Skeletal muscle cell (primary cell): ENCODE measurements at places on chromosomes 5 and 9.

DNA sequence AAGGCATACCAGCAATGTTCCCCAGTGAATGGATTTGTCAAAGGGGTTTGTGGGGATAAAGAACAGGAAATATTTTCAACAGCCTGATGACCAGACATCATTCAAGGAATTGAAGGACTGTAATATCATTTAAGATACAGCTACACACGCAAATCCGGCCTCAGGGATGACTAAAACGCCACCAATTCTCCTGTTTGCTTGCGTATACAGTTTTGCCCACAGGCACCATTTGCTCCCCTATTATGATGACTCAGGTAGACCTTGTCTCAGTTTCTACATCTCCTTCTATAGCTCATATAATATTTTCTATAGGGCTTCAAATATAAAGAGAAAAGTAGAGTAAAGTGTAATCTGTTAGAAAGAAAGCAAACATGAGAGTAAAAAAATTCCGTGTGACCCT is 29.7 kb upstream of the ITGA1 start:
- no peak for DNase-seq

DNA sequence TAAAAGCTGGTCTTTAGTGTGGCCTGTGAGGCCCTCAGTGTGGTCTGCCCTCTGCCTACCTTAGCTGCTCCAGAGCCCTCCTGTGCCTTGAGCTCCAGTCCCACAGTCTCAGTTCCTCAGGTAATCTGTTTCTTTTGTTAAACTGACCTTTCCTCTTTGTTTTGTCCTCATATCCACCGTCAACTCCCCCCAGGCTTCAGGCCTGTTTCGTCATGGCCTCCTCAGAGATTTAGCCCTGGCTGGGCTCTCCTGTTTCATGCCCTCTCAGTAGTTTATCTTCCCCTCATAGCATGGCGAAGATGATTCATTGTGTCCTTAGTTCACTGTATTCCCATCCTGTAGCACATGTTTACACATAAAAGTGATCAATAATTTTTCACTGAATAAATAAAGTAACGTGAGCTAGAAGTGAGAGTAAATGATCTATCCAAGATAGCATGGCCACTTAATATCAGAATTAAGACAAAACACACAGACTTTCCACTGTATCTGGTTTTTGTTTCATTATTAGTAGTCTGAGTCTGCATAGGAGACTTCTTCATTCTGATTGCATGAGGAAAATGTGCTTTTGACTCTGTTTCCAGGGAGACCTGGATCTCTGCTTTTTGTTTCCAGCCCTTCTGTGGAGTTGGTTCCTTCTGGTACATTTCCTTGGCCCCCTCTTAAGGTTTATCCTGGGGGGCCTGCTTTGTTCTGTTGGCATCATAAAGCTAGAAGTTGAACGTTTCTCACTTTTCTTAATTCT is 70.5 kb downstream of the SNX24 start:
- DNase-seq, result no peak

GRCh38 chr5:43573058-43573457 is 16.2 kb upstream of the PAIP1 start:
- DNase-seq, result peak; percentile 35

- DNase-seq, result no peak
These were observed 380.4 kb downstream of the PSAT1 start for GRCh38 chr9:78677326-78677725.

DNA sequence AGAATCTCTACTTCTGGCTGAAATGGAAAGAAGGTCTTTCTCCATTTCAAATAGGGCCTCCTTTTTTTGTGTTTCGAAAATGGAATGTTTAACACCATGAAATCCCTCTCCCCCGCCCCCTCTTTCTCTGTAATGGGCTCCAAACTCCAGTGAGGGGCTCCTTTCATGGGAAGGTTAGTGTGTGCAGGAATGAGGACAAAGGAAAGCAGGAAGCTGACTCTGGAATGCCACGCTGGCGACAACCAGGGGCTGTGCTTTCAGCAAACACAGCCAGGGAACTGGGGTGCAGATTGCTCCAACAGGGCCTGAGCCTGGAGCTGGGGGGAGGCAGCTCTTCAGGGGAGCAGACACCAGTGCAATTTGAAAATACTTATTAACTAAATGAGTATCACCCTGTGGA is 82.8 kb downstream of the CRB2 start:
- DNase-seq, result no peak

DNA sequence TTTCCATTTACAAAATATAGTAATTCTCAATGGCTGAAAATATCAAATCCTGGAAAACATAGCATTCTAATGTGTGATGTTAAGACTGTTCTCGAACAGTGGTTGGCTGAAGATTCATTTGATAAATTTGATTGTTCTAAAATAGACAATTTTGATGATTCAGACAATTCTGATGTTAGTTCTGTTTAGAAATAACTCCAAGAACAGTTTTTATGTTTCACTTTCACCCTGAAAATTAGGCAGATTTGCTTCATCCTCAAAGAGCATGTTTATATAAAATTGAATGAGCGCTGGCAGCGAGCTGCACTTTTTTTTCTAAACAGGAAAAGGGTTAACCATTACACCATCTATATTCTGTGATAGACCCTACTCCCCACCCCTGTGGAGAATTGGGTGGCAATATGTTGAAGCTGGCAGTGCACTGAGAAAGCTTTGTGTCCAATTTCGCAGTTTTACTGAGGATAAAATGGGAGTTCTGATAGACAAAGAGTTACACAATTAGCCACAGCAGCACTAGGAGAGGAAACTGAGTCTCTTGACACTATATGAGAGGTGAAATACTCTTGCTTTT is 69.6 kb upstream of the TMED7 start:
- DNase-seq, result no peak

GRCh38 chr9:133141833-133142595 is 21.0 kb upstream of the RALGDS start:
- DNase-seq, result no peak

DNA sequence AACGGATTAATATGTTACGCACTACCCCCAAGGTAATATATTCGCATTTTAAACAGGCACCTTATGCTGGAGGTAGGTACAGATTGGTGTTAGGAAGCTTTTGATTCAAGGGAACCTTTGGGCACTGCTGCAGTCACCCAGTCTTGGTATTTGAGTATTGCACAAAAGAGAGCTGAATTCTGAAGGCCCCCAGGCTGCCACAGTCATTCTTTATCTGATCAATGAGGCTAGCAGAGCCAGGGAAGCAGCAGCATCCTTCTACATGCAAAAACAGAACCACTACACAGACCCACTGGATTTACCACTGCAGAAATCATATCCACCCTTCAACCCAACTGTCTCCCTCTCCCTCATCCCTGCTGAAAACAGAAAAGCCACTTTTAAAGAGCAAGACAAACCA is 121.2 kb upstream of the GRIN3A start:
- no peak for DNase-seq

GRCh38 chr9:114947058-114947457 is 16.7 kb upstream of the TNFSF8 start:
- no peak for DNase-seq

- no peak for DNase-seq
These were observed 33.9 kb upstream of the OTULINL start for GRCh38 chr5:14547666-14548065.

DNA sequence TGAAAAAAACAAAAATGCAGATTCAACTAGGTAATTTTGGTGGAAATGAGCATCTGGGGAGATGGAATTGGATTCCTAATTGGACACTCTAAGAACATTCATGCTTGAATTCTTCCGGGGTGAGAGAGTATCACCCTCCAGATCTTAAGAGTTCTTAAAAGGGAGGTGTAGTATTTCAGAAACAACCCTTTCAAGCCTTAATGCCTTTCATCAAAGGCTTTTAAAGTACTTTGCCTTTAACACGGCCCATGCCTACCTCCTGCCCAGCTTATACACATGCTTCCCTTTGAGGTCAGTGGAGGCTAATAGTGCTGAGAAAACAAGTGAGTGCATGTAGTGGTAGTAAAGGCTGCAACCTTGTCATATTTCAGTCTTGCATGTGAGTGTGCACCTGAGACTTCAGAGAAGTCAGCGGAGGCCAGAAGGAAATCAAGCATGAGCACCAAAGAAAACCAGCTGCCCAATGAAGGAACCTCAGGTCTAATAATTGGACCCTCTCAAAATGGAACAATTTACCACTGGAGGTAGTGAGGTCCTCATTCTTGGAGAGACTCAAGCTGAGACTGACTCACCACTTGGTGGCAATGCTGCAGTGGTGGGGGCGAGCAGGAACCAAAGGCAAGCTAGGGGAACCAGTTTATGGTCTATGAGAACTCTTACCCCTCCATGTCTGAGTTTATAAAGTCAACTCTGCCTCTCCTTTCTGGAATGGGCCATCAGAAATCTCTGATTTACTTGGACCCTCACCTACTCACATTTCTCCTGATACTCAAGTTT is 98.4 kb upstream of the GDNF start:
- DNase-seq, result no peak

DNA sequence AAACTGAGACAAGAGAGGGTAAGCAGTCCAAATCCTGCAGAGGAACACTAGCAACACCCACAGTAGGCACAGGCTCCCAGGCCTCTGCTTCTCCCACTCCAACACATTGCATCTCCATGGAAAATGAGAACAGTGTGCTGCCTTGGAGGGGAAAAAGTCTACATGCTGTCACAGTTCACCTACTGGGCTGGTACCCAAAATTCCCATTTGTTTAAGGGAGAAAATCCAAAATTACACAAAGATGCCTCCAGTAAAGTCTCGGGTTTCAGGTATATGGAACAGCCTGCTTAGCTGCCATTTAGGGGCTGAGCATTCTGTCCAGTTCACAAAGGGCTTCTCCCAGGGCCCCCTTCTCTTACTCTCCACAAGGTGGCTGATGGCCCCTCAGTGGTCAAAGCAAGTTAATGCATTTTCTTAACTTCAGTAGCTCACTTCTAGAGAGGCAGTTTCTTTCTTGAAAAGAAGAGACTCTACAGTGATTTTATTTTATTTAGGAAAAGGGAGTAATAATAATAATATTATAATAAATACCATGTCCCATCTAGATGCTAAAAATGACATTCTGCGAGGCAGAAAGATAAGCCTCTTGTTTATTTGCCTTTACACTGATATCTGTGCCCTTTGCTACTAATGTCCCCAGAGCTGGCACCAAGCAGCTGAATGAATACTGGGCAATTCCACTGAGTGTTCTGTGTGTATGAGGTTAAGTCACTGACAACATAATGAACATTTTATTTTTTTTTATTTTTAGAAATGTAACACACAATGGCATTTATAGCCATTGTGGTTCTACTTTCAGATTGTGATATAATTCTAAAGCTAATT is 89.4 kb downstream of the RGS7BP start:
- DNase-seq, result no peak

DNA sequence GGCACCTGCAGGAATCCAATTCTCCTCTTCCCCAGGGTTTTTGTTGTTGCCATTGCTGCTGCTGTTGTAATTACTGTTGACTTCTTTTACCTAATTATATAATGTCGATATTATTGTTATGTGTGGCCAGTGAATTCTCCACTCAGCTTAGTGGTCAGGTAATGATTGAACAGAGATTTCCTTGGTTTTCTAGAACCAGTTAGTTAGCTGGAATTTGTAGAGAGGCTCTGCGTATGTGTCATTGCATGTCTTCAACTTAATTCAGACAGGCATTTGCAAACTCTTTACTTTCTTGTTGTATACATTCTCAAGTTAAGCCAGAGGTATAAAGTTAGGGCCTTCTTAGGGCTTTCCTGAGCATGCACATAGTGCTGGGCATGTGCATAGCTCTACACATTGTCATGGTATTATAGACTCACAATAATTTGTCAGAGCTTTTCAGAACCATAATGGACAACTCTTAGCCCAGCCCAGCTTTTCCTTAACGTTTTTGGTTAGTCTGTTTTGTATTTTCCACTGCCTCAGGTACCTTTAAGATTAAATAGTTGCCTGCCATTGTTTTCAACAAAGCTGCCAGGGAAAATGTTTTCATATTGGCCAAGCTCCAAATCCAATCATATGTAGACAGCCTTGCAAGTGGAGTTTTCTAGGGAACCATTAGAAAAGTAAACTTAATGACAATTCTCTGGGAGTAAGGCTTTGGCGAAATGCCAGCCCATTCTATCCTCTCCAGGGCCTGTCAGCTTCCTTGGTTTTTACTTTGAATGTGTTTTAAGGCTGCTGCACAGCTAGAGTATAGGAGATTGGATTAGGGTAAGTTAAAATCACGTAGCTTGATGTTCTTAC is 68.1 kb downstream of the UBE2R2 start:
- peak; percentile 25 for DNase-seq

DNA sequence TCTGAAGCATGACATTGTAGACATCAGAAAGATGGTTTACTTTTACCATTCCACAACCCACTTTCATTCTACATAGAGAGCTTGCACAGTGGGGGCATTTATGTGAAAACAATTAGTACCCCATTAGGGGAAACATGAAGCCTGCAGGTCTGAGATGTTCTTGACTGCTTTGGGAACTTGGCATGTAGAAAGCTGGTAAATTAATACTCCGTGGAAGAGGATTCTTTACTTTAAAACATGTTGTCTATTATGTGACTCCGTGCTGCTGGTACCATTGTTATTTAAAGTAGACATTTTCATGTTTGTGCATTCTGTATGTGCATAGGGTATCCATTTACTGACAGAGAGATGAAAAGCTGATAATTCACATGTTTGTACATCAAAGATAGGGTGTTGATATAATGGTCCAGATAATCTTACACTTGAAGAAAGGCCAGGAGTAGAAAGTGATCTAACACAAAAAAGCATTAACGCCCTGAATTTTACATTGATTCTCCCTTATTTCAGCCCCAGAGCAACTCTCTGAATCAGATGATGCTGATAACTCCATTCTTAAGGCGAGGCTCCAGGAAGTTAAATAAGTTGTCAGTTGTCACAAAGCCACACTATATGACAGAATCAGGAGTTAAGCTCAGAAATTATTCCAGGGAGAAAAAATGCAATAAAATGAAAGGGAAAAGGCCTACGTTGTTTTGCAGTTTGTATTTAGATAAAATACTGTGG is 50.1 kb upstream of the CD180 start:
- DNase-seq, result no peak

DNA sequence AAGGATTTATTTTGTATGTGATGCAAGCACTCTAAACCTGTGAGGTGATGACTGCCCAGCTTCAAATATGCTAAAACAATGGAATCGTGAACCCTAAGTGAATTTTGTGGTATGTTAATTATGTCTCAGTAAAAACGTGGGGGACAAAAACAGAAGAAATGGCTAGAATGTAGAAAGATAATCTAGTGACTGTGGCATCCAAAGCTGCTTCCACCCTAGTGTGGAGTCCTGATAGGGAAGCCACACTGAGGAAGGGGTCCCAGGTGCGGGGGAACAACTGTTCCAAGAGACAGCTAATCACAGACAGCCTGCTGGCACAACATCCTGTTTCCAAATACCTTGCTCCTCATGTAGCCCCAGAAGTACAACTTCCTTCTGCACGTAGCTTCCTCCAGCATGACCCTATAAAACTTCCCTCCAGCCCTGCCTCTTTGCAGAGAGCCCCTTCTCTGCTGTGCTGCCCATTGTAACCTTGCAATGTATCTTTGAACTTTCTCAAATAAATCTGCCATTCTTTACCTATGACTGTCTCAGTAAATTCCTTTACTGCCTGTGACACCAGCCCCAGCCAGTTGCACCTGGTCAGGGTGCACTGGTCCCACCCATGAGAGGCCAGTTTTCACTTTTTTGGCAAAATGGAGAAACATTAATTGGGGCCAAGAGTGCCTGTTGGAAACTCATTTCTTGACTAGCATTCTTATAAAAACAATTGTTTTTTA is 4.9 kb downstream of the GMCL2 start:
- DNase-seq, result no peak

GRCh38 chr9:13369431-13369830 is 89.9 kb upstream of the MPDZ start:
- DNase-seq, result no peak
